ENCODE measurements at places on chromosomes 5 and 9.

- DNase-seq: no peak
These were observed 20.1 kb upstream of the ERBIN start for GRCh38 chr5:65906256-65906655.

- DNase-seq: peak; percentile 49
These were observed 1.0 kb downstream of the MATR3 start for GRCh38 chr5:139294374-139295165.

DNA sequence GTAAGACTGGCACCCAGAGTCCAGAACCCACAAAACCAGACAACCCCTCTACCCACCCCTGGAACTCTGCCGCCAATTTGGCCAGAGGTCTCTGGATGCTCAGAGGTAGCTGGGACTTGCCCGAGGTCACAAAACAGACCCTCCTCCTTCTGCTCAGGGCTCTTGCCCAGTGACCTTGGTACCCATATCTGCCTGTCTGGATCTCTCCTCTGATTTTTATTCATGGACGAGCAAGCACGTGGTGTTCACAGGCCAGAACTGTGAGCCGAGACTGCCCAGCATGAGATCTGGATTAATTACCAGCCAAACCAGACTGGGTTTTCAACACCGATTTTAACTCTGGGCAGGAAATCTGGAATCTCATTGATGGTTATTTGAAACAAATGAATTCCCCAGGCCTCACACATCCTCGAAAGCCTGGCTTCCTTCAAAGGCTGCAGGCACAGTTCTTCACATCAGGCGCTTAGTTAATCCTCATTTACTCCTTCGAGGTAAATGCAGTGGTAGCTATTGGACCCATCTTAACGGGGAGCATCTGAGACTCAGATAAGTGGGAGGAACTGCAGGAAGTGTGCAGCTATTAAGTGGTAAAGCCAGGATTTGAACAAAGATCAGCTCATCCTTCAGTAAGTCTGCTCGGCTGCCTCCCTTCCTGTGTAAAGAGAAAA lies 21.4 kb downstream of the COL27A1 start:
- no peak for DNase-seq

DNA sequence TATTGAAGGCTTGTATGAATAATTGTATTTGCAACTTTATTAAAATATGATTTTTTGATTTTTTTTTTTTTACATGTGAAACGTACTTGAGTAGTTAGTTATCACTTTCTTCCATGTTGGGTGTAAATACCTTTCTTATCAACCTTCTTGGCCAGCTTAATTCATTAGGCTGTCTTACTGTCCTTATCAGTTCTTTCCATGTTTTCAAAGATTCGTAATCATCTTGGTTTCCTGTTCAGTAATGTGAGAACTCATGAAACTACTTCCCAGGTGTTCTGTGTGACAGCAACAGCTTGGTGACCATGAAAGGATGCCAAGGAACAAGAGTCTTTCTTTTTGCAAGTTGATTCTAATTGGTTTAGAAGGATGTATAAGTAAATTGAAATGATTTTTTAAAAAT lies 100.0 kb downstream of the ADGRV1 start:
- DNase-seq: no peak

GRCh38 chr5:1295650-1296037 lies 776 bp upstream of the TERT start:
- no peak for DNase-seq

- no peak for DNase-seq
These were observed 9.5 kb downstream of the CEMIP2 start for GRCh38 chr9:71758785-71759184.

DNA sequence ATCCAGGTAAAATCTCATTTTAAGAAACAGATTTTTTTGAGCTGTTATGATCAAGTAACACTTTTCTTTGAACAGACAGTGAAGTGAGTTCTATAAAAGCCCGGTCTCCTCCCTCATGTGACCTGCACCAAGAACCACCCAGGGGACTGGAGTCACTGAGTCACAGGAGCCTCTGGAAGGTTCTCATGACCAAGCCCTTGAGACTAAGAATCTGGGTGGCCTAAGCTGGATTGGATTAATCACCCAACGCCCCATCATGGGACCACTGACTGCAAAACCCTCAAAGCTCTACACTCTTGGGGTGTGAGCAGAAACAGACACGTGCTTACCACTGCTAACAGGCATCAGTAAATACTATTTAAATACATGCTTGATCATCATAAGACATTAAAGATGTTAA lies 48.4 kb downstream of the SECISBP2 start:
- DNase-seq: no peak

DNA sequence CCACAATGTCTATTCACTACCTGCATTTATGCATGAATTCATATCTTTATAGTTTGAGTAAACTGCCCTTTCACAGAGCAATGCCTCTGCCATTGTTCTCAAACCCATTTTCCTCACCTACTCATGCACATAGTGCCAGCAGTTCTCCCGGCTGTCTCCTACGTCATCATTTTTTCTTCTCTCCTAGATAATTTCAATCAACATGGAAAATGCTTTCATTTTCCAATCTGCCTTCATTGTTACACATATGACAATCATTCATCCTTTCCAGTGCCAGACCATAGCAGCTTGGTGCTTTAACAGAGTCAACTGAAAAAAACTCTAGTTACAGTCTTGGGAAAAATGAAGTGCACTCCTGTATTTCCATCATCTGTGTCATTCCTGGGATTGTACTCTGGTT lies 514.8 kb upstream of the CTNND2 start:
- DNase-seq: no peak

- DNase-seq: no peak
These were observed 20.3 kb downstream of the WHRN start for GRCh38 chr9:114484854-114485443.

- DNase-seq: no peak
These were observed 148.2 kb downstream of the GIN1 start for GRCh38 chr5:102971676-102972293.

DNA sequence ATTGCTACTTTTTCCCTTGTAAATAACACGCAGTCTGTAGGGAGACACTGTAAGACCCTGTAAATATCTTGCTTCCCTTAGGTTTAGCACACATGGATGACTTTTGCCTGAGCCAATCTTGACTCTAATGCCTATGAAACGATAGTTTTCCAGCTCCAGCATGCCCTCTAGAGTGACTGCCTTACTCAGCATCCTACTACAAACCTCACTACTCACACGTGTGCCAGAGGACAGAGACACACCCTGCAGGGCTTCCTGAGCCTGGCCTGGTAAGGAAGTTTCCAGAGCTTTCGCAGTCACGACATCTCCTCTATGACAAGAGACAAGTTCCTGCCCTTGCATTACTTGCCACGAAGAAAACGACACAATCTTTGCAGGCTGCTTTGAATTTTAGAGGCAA lies 138.1 kb downstream of the ATPSCKMT start:
- DNase-seq: no peak

DNA sequence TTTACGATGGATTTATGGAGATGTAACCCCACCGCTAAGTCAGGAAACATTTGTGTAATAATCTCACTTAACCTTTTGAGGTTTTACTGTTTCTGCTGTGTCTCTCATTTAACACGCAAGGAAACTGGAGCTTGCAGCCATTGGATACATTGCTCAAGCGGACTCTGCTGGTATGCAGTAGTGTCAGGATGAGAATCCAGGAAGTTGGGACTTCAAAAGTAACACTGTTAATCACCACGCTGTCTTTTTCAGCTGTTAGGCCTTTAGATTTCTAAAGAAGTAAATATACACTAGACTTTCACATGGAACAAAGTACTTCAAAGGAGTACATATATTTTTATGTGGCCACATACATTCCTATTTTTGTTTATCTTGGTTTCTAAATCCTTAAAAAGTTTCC lies 114.7 kb downstream of the LPAR1 start:
- DNase-seq: no peak

GRCh38 chr9:7129391-7129790 lies 371.6 kb downstream of the KDM4C start:
- DNase-seq: no peak

GRCh38 chr9:121354141-121354540 lies 15.9 kb downstream of the STOM start:
- DNase-seq: no peak

GRCh38 chr5:36696059-36696673 lies 89.8 kb downstream of the SLC1A3 start:
- peak; percentile 27 for DNase-seq

- DNase-seq: no peak
These were observed 16.3 kb upstream of the OLFM1 start for GRCh38 chr9:135070964-135071735.
